Activated CD4-positive, alpha-beta T cell treated with anti-CD3 and anti-CD28 coated beads, Interleukin-2, amount 10 ng/mL, durations not matched to agents 7 days and 5 days (primary cell): ENCODE measurements at places on chromosomes 16 and 17. TPM values are rescaled to one million over a fixed set of nuclear protein-coding genes. Genes with fewer than 3 reads are reported as not detected.
A peak's percentile ranks its signal among the peaks of the same experiment; 100 is the strongest.

- no peak overlapping the region for H3K4me3 ChIP-seq
- no peak overlapping the region for H3K27ac ChIP-seq
- no peaks in the 10 kb centered on the region for H3K27me3 ChIP-seq
- H3K36me3 ChIP-seq, result no peaks in the 10 kb centered on the region
- H3K4me1 ChIP-seq, result no peaks in the 10 kb centered on the region
These were observed 1466.0 kb downstream of the CDH11 start for GRCh38 chr16:63655846-63656245.

PTX4 gene
- total RNA-seq, result not detected

GRCh38 chr17:66451188-66452149, 149.1 kb downstream of the PRKCA start:
- no peak overlapping the region for H3K4me3 ChIP-seq
- DNase-seq, result no peak
- no peaks in the 10 kb centered on the region for H3K27me3 ChIP-seq
- peaks cover 27% of the 10 kb centered on the region for H3K4me1 ChIP-seq
- no peak overlapping the region for H3K27ac ChIP-seq

COPZ2 gene
- total RNA-seq, result 4.0 TPM

MT1G gene
- 8.0 TPM for total RNA-seq

SLC16A11 gene
- not detected for total RNA-seq

ITGA2B gene
- total RNA-seq, result 0.47 TPM

OTOA gene
- total RNA-seq, result not detected

GRCh38 chr16:89646906-89647305, 10.6 kb downstream of the CHMP1A start:
- no peak overlapping the region for H3K27ac ChIP-seq
- no peak for DNase-seq
- no peaks in the 10 kb centered on the region for H3K27me3 ChIP-seq

KRT17 gene
- 0.25 TPM for total RNA-seq

DNA sequence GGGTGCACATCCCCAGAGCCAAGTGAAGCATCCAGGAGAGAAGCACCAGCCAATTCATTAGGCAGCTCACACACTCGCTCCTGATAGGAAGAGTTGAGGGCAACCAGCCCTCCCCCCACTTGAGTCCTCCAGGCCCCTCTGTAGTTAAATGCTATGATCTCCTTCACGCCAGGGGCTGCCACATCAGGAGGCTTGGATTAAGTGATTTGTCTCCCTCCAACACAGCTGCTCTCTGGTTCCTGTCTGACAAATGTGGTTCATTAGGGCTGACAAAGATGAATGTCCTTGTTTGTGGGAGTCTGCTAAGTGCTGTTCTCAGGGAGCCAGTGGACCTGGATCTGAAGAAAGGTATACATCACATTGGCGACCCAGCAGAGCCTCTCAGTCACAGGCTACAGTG, 94.5 kb upstream of the WSCD1 start:
- no peaks in the 10 kb centered on the region for H3K36me3 ChIP-seq
- H3K4me3 ChIP-seq, result no peak overlapping the region
- no peaks in the 10 kb centered on the region for H3K4me1 ChIP-seq

DNA sequence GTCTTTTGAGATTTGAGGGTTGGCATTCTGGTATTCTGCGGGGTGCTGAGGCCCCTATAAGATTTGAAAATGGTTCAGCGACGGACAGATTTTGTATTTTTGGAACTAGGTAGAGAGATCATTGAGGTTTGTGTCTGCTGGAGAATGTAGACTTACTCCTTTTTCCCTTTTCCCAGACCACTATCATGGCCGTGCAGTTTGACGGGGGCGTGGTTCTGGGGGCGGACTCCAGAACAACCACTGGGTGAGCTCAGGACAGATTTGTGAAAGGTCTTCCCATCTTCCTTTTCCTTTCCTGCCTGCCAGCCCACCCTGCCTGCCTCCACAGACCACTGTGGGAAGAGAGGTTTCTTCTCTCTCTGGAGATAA, 572 bp downstream of the PSMB6 start:
- H3K36me3 ChIP-seq, result peaks cover 15% of the 10 kb centered on the region
- H3K27ac ChIP-seq, result peak overlapping the region; percentile 96
- H3K4me3 ChIP-seq, result peak overlapping the region; percentile 99
- no peak for DNase-seq

PNMT gene
- not detected for total RNA-seq

GRCh38 chr17:82458885-82459424, 414 bp downstream of the NARF start:
- peak; percentile 47 for DNase-seq
- H3K4me3 ChIP-seq, result peak overlapping the region; percentile 94
- H3K36me3 ChIP-seq, result peaks cover 46% of the 10 kb centered on the region
- H3K27me3 ChIP-seq, result no peaks in the 10 kb centered on the region
- peak overlapping the region; percentile 86 for H3K27ac ChIP-seq
- H3K4me1 ChIP-seq, result peaks cover 49% of the 10 kb centered on the region

DNA sequence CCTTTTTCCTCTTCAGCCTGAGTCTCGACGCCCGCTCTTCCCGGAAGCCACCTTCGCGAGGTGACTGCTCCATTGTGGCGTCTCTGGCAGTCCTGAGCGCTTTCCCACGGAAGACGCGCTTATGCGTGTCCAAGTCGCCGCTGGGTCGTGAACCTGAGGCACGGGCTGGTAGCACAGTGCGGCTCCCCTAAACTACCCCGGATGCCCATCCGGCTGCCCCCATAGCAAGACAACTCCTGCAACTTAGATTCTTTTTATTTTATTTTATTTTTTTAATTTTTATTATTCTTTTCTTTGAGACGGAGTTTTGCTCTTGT, 2.1 kb upstream of the ESRP2 start:
- peaks cover 35% of the 10 kb centered on the region for H3K4me1 ChIP-seq
- no peaks in the 10 kb centered on the region for H3K36me3 ChIP-seq
- no peak for DNase-seq
- peak overlapping the region; percentile 94 for H3K4me3 ChIP-seq
- H3K27me3 ChIP-seq, result peaks cover 8% of the 10 kb centered on the region
- peak overlapping the region; percentile 92 for H3K27ac ChIP-seq

GRCh38 chr17:41894791-41895331, 23.9 kb downstream of the ACLY start:
- no peak overlapping the region for H3K4me3 ChIP-seq
- no peak overlapping the region for H3K27ac ChIP-seq
- H3K4me1 ChIP-seq, result no peaks in the 10 kb centered on the region
- no peak for DNase-seq

DNA sequence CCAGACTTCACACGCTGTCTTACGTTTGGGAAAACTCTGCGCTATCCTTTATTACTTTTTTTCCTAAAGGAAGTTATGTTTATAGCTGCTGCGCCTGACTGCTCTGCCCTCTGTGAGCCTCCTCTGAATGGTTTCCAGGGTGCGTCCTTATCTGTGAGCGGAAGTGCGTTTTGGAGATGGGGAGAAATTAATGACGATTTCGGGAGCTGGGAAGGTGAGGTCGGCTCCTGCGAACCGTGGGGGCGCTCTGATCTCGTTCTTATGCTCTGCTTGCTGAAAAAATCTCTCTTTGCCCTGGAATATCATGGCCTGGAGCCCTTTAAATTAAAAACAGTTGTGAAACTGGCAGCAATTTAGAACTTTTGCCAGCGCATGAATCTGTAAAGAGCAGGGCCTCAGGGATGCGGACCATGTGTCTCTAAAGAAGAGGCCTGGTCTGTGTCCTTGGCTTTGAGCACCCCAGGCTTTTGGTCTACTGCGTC, 135.7 kb upstream of the ZFHX3 start:
- DNase-seq, result no peak
- H3K4me3 ChIP-seq, result no peak overlapping the region
- no peaks in the 10 kb centered on the region for H3K36me3 ChIP-seq
- H3K27ac ChIP-seq, result no peak overlapping the region
- H3K4me1 ChIP-seq, result no peaks in the 10 kb centered on the region

DNA sequence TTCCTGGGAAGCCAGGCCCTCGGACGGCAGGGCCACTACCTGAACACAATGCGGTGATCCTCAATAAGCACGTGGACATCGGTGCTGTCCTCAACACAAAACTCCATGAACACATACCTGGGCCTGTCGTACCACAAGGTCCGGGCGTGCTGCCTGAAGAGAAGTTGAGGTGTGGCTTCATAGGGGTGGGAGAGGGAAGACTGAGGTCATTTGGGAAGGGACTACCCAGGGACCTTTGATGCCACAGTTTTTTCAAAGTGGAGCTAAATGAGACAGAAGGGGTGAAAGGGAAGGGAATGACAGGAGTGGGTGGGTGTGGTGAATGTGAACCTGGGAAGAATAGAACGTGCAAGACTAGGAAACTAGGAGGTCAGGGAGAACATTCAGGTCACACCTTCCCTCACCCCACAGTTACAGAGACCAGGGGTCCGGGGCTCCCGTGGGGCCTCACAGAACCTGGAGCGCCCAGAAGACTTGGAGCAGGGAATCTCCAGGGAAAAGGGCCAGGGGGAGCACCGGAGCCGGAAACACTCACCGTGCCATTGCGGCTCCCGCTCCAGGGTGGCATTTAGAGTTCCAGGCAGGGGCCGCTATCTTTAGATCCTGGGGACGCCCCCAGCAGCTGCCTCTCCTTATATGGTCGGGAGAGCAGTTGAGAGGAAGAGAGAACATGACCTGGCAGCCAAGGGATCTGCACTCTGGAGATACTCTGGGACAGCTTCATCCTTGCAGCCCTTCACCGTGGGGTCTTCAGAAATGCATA, at the start of gene PTGES3L:
Gene PTGES3L (minus strand): TSS at position 570 of the 763 bp plus-strand sequence. CDS start 27 bp downstream, at position 543.
- peak within 1 kb of the TSS; percentile 92 for H3K27ac ChIP-seq
- peak; percentile 34 for DNase-seq
- H3K36me3 ChIP-seq, result peaks cover 13% of the 10 kb centered on the region
- peaks cover 34% of the 10 kb centered on the region for H3K4me1 ChIP-seq

C16orf89 gene
- not detected for total RNA-seq

DNA sequence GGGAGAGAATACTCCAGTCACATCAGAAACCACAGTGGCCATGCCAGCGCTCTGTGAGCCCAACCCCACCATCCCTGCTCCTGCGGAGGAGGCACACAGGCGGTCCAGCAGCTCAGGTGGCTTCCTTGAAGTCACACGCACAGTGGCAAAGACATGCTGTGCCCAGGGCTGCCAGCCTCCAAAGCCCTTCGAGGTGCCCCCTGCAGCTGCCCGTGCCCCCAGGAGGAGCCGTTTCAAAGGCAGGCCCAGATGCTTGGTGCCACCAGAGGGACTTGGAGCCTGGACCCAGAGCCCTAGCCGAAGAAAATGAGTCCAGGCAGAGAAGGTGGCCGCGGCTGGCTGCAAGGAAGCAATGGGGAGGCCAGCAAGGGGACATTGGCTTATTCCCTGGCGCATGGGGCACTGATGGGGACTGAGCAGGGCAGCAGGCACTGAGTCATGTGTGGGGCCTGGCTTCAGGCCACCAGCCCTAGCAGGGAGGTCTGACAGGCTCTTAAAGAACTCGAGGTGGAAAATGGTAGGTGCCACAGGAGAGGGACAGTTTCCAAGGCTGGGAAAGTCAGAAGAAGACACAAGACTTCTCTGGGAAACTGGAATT, 17.2 kb upstream of the CACNG1 start:
- DNase-seq, result no peak
- H3K36me3 ChIP-seq, result no peaks in the 10 kb centered on the region
- H3K27ac ChIP-seq, result no peak overlapping the region
- H3K27me3 ChIP-seq, result no peaks in the 10 kb centered on the region
- H3K4me3 ChIP-seq, result no peak overlapping the region
- no peaks in the 10 kb centered on the region for H3K4me1 ChIP-seq

DNA sequence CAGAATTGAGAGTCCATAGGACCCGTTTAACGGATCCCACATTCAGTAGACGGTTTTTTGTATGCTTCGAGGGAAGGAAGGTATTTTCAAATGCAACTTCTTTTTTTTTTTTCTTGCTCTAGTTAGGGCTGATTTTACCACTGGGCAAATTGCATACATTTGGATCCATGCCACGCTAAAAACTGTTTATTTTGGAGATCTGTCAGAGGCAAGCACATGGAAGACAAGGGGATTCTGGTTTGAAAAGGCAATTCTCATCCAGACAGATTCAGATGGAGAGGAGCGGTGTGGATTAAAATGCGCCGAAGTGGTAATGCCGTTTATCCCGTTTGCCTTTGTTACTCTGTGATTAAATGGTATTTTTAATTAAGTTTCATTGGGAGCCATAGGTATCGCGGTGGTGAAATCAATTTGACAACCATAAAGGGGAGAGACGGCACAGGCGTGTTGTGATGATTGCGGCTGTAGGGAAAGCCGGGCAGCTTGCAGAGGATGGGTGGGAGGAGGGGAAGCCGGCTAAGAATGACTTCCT, 170.4 kb downstream of the IRX3 start:
- H3K27ac ChIP-seq, result no peak overlapping the region
- H3K36me3 ChIP-seq, result peaks cover 7% of the 10 kb centered on the region
- H3K27me3 ChIP-seq, result no peaks in the 10 kb centered on the region
- H3K4me3 ChIP-seq, result no peak overlapping the region

PRRT2 gene
- 1.3 TPM for total RNA-seq

GRCh38 chr17:5364696-5365095, 54.8 kb downstream of the NUP88 start:
- H3K27ac ChIP-seq, result no peak overlapping the region
- peaks cover 31% of the 10 kb centered on the region for H3K36me3 ChIP-seq
- no peak for DNase-seq
- H3K27me3 ChIP-seq, result no peaks in the 10 kb centered on the region
- H3K4me1 ChIP-seq, result no peaks in the 10 kb centered on the region

- no peak overlapping the region for H3K27ac ChIP-seq
- H3K36me3 ChIP-seq, result peaks cover 50% of the 10 kb centered on the region
- H3K27me3 ChIP-seq, result no peaks in the 10 kb centered on the region
- DNase-seq, result no peak
- no peak overlapping the region for H3K4me3 ChIP-seq
- H3K4me1 ChIP-seq, result peaks cover 13% of the 10 kb centered on the region
These were observed 13.2 kb downstream of the PELP1 start for GRCh38 chr17:4690745-4691144.

DNA sequence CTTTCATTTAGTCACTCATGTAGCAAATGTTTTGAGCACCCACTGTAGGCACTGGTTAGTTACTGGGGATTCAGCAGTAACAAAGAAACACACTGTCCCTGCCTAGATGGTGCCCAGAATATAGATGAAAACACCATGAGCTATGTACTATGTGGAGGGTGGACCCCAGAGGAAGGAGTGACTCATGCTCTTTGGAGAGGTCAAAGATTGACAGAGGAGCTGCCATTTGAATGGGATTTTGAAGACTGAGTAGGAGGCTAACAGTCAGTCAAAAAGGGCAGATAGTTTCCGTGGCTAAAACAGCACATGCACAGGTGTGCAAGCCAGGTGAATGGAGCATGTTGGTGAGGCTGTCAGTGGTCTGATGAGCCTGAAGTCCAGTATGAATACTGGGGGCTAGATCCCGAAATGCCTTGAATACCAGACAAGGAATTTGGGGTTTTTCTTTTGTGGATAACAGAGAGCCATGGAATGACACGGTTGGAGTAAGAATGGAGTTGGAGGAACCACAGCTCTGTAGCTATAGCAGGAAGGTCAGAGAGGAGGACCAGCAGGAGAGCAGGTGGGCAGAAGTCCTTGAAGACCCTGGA, 6.1 kb downstream of the IL21R start:
- peaks cover 76% of the 10 kb centered on the region for H3K4me1 ChIP-seq
- H3K27ac ChIP-seq, result peak overlapping the region; percentile 71
- no peak for DNase-seq
- H3K27me3 ChIP-seq, result no peaks in the 10 kb centered on the region
- peak overlapping the region; percentile 98 for H3K4me3 ChIP-seq
- peaks cover 85% of the 10 kb centered on the region for H3K36me3 ChIP-seq
